ENCODE measurements at places on chromosomes 12 and 14.

GRCh38 chr14:94346841-94347240 is 23.7 kb upstream of the SERPINA6 start:
- no peak for DNase-seq

- DNase-seq, result no peak
Measured at GRCh38 chr12:65867394-65867793, 43.1 kb downstream of the HMGA2 start.

GRCh38 chr14:98186140-98186539 is 1085.9 kb downstream of the BCL11B start:
- no peak for DNase-seq

DNA sequence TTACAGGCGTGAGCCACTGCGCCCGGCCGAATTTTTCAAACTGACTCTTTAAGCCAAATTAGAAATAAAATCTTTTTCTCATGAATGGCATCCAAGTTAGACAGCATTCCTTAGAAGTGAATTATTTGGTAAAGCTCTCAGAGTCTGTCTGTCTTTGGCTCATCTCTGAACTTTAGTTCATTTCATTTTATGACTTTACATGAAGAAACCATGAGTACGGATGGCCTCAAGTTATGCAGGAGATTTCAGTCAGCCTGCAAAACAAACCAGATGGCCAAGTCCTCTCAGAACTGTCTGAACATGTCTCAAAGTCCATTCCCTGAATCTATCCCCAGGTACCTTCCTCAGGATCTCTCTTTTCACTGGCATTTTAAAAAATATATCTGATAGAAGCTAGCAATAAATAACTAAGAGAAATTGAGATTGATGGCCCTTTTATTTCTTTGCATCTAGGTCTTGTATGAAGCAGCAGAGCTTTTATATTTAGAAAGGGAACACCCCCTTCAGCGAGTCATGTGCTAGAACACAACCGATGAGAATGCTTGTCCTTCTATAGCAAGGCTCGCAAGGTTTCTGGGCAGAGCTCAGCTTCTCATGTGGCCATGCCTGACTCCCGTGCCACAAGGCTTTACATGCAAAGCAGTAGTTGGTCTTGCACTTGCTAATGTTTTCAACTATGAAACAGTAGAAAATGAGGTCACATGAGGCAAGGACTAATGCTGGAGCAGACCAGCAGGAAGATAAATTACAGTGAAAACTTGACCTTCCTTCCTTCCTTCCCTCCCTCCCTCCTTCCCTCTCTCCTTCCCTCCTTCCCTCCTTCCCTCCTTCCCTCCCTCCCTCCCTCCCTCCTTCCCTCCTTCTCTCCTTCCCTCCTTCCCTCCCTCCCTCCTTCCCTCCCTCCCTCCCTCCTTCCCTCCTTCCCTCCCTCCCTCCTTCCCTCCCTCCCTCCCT is 125.0 kb downstream of the AKAP6 start:
- no peak for DNase-seq

DNA sequence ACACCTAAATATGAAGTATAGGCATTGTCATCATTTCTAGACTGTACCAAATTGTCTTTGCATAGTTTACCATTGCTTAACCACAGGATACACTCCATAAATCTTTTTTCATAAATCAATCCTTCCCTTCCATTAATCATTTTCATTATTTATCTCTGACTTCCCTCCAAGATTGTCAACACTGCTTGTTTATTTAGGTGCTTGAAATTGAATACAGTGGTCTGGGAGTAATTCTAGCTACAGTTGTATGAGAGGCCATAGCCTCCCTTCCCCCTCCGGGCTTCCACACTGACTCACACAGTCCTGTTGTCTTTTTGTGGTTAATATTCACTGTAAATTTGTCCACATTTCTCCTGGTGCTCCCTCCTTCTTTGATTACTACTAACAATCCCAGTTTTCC is 114.2 kb upstream of the ARID2 start:
- no peak for DNase-seq

DNA sequence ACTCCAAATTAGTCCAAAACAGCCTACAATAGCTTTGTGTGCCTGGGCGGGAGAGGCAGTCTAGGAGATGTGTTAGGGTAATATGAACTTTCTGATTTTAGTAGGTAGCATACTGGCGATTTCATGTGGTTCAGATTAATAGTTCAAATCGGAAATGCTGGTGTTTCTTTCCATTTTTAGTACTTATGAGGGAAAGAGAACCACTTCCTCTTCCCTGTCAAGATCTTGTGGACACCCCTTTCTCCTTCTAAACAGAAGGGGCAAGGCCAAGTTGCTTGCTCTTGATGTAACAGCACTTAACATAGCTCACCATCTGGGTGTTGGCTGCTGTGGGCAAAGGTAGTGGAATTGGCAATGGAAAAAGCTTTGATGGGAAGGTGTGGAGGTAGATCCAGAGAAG is 32.2 kb upstream of the IGF1 start:
- DNase-seq, result no peak

GRCh38 chr14:106080922-106081321 is 554.5 kb downstream of the TMEM121 start:
- DNase-seq, result peak; percentile 12

GRCh38 chr14:51533872-51534553 is 117.7 kb upstream of the FRMD6 start:
- no peak for DNase-seq

- no peak for DNase-seq
Measured at GRCh38 chr12:32821293-32821692, 65.6 kb upstream of the YARS2 start.
